Left ventricle myocardium inferior (tissue), 1 donor: ENCODE measurements at places on chromosomes 3 and 15. TPM values are rescaled to one million over a fixed set of nuclear protein-coding genes. Genes with fewer than 3 reads are reported as not detected.

DNA sequence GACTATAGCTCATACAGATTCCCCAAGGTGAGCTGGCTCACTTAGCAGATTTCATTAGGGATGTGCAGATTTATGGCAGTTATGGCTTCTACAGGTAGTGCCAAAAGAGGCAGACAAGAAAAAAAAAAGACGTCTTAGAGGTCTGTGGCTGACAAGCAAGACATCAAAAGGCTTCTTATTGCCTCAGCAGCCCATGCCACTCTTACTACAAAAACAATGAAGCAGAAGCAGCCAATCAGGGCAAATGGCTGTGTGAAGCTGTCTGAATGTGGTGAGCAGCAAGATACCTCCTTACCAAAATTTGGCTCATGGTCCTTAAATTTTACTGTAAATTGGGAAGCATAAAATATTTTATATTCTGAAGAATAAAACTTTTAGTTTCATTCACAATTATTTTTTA lies 557.5 kb upstream of the GOLIM4 start:
- DNase-seq, result no peak
- H3K36me3 ChIP-seq, result no peaks in the 10 kb centered on the region
- no peak overlapping the region for H3K4me3 ChIP-seq
- H3K27ac ChIP-seq, result no peak overlapping the region
- H3K4me1 ChIP-seq, result no peaks in the 10 kb centered on the region

DNA sequence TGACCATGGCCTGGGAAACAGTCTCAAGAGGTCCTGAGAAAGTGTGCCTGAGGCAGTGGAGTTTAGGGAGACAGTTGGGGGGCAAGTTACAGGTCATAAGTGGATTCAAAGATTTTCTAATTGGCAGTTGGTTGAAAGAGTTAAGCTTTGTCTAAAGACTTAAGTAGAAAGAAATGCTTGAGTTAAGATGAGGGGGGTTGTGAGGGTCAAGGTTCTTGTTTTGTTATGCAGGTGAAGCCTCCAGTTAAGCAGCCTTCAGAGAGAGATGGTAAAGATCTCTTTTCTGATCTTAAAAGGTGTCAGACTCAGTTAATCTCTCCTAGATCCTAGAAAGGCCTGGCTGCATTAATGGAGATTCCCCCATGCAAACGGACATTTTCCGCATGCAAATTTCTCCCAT lies 356.3 kb upstream of the C2CD4B start:
- no peaks in the 10 kb centered on the region for H3K36me3 ChIP-seq
- H3K27ac ChIP-seq, result no peak overlapping the region
- no peak for DNase-seq
- no peak overlapping the region for H3K4me3 ChIP-seq
- H3K27me3 ChIP-seq, result no peaks in the 10 kb centered on the region
- peaks cover 5% of the 10 kb centered on the region for H3K4me1 ChIP-seq

DNA sequence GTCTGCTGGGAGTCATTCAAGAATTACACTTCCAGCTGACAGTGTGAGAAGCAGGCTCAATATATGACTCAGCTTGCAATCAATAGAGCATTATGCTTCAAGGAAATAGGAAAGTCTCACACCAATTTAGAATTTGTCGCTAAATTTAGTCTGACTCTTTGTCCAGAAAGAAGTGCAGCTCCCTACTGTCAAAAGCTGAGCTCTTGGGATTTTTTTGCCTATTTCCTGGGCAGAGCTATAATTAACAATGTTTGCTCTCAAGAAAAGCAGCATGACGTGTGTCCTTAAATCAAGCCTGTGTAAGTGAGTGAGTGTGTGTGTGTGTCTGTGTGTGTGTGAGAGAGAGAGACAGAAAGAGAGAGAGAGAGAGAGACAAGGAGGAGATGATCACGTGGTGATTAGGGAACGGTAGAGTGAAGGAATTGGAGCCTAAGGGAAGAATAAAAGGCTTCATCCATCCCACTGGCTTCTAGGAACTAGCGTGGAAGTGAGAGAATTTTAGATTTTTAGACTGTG lies 16.4 kb upstream of the SLC35G2 start:
- peaks cover 20% of the 10 kb centered on the region for H3K4me1 ChIP-seq
- no peaks in the 10 kb centered on the region for H3K27me3 ChIP-seq
- H3K27ac ChIP-seq, result peak overlapping the region; percentile 54
- no peak overlapping the region for H3K4me3 ChIP-seq
- no peaks in the 10 kb centered on the region for H3K36me3 ChIP-seq

STRC gene
- total RNA-seq, result not detected

- peaks cover 11% of the 10 kb centered on the region for H3K4me1 ChIP-seq
- no peak overlapping the region for H3K27ac ChIP-seq
- no peak overlapping the region for H3K4me3 ChIP-seq
- DNase-seq, result no peak
- no peaks in the 10 kb centered on the region for H3K27me3 ChIP-seq
These were observed 75.6 kb upstream of the MBNL1 start for GRCh38 chr3:152192936-152193672.

DNA sequence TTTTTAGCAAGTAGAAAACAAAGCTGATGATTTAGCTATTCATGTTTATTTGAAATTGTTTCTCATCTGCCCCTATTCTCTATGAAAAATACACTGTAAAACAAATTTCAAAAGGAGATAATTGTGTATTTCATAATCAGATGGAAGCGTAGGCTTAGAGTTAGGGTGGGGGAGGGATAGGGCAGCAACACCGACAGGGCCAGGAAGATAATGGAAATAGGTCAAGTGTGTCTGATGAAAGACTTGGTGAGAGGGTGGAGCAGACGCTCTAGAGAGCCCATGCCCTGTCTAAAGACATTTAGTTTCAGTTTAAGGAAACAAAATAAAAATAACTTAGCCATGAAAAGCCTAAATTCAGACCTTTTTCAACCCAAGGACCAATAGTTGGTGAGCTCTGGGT lies 51.6 kb upstream of the ARL6 start:
- H3K36me3 ChIP-seq, result no peaks in the 10 kb centered on the region
- H3K4me3 ChIP-seq, result no peak overlapping the region
- no peak overlapping the region for H3K27ac ChIP-seq
- no peaks in the 10 kb centered on the region for H3K27me3 ChIP-seq
- no peaks in the 10 kb centered on the region for H3K4me1 ChIP-seq

DNA sequence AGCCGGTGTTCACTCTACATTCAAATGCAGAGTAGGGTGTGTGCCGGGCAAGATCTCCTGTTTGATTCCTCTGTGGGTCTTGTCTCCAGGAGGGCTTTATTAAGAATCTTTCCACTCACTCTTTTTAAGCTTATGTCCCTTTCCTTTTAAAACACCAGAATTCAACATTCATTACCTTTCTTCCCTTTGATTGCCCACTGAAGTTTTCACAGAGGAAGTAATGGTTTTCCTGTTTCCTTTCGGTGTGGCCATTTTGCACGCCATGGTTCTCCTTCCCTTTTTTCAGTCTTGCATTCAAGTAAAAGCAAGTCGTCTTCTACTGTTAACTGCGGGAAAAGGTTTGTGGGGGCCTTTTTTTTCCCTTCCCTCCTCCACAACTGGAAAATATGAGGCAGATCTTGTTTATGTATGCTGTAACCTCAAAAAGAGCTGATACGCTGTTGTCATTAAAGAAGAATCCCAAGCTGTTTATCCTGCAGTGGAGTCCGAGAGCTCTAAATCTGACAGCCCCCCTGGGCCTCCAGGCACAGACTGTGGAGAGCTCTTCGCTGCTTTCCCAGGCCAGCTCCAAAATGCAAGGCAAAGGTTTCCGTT lies 40.5 kb downstream of the FILIP1L start:
- H3K36me3 ChIP-seq, result no peaks in the 10 kb centered on the region
- no peaks in the 10 kb centered on the region for H3K27me3 ChIP-seq

KNL1 gene
- 0.96 TPM for total RNA-seq

SATB1 gene
- 44.3 TPM for total RNA-seq

KIF7 gene
- total RNA-seq, result 2.4 TPM

DNA sequence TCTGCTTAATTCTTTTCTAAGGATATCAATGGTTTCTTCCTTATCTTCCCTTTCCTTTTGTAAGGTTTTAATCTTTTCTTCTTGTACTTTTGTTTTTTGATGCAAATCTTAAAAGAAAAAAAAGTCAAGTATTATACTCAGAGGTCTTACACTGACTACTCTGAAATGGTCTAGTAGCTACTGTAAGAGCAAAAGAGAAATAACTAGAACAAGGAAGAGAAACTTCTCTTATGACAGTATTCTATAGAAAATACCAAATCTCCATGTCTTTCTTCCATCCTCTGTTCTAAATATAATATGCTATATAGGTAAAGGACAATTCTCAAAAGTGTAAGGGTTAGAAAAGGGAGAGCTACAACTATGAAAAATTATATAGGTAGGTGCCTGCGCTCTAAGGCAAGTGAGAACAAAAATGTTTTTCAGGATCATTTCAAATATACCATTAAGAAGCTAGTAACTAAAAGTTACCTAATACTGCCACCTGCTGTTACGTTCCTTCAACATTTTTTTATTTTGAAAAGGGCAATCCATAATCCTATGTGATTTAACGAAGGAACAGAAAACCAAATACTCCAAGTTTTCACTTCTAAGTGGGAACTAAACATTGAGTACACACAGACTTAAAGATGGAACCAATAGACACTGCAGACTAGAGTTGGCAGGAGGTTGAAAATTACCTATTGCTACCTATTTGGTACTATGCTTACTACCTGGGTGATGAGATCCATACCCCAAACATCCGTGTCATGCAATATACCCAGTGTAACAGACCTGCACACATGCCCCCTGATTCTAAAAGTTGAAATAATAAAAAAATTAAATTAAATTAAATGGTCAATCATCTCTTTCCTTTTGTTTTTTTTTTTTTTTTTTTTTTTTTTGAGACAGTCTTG lies 36.7 kb downstream of the CIP2A start:
- H3K27ac ChIP-seq, result no peak overlapping the region
- peaks cover 10% of the 10 kb centered on the region for H3K4me1 ChIP-seq
- H3K36me3 ChIP-seq, result no peaks in the 10 kb centered on the region

DNA sequence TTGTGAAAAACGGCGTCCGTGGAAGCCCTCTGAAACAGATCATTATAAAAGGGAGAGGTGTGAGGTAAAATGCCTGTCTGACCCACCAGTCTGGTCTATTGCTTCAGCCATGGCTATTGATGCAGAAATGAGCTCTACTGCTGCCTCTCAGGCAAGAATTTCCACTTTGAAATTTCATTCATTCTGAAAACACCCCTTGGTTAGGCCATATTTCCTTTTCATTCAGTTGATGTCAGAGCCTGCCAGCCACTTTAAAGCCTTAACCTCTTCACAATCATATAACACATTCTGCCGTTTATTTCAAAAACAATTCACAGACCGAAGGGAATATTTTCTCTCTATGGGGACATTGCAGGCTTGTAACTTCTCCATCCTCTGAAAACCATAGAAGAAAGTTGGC lies 71.9 kb downstream of the FOXB1 start:
- peaks cover 40% of the 10 kb centered on the region for H3K27me3 ChIP-seq
- no peak for DNase-seq
- no peak overlapping the region for H3K27ac ChIP-seq

DNA sequence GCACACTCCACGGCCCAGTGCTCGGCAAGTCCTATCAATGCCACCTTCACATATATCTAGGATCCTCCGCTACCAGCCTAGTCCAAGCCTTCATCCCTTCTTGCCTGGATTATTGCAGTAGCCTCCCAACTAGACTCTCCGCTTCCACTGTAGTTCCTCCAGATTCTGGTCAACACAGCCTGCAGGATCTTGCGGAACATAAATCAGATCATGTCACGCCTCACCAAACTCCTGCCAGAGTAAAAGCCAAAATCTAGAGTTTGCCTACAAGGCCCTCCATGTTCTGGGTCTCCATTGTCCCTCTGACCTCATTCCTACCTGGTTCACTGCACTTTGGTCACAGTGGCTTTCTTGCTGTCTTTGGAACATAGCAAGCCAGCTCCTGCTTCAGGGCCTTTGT lies 3.6 kb downstream of the BDH1 start:
- peaks cover 38% of the 10 kb centered on the region for H3K4me1 ChIP-seq
- no peak for DNase-seq
- H3K27me3 ChIP-seq, result peaks cover 16% of the 10 kb centered on the region
- no peaks in the 10 kb centered on the region for H3K36me3 ChIP-seq

- no peaks in the 10 kb centered on the region for H3K4me1 ChIP-seq
- H3K4me3 ChIP-seq, result no peak overlapping the region
- no peak for DNase-seq
- H3K27ac ChIP-seq, result no peak overlapping the region
These were observed 80.5 kb downstream of the NPAP1 start for GRCh38 chr15:24756101-24756500.

LDHAL6B gene
- total RNA-seq, result not detected

- H3K4me3 ChIP-seq, result no peak overlapping the region
- peaks cover 6% of the 10 kb centered on the region for H3K36me3 ChIP-seq
- no peak for DNase-seq
These were observed 7.5 kb downstream of the CSNK1G1 start for GRCh38 chr15:64348455-64348854.
